ENCODE measurements at places on chromosomes 2 and 18.

DNA sequence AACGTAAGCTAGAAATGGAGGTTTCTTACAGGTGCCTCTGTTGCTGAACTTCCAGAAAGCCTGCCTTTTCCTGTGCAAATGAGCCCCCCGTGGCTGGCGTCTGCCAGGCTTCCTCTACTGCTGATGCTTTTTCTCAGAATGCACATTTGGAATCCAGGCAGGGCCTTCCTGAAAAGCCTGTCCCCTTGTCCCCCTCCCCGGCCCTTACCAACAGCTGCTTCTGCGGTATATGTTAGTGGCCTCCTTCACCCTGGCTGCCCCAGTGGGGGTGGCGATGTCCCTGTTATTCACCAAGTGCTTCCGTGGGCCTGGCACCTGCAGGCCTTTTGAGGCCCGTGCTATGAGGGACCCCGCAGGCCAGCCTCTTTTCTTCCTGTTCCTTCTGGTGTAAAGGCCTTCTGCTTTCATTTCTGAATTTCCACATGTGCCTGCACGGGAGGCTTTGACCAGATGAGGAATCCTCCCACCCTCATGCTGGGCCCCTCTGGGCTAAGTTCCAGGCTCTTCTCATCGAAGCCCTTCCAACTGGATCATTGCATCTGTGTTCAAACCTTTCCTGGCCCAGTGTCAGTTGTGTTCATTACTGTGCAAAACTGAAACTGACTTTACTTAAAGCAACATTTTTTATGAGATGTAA, 10.4 kb downstream of the CNDP2 start:
- no peak for DNase-seq

GRCh38 chr2:30359644-30360167, 87.3 kb upstream of the LCLAT1 start:
- DNase-seq, result no peak

DNA sequence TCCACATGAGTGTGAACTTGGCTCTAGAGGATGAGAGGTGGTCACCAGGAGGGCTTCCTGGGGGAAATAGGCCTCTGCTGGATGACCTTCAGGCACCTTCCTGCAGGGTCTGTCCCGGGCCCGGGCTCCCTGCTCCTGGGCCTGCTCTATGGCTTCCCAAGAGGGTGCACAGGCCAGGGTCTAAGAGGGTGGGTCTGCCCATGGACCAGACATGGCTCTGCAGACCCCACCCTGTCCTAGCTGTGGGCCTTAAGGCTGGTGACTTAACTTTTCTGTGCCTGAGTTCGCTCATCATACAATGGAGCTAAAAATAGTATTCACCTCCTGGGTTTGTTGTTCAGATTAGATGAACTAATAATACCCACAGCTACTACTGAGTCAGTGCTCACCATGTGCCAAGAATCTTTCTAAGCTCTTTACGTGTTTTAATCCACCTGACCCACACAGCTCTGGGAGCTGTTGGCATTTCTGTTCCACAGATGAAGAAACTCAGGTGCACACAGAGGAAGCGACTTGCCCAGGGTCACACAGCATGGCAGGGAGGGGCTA, 14.4 kb downstream of the INHBB start:
- no peak for DNase-seq

DNA sequence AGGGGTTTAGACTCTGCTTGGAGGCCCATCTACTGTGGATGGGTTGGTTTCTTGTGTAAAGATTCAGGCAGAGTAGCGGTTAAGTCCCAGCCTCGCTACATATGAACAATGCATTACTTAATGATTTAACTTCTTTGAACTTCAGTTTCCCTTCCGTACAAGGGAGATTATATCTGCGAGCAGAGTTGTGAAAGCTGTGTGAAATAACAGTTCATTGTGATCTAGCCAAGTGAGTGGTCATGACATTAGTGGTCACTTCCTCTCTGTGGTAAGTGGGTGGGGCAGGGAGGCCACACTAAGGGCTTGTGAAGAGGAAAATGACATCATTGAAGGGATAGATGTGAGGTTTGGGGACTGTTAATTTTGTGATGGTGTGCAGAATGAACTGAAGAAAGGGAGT, 14.1 kb upstream of the MEX3C start:
- DNase-seq, result no peak

GRCh38 chr2:69773206-69773605, 31.3 kb downstream of the ANXA4 start:
- DNase-seq, result no peak

DNA sequence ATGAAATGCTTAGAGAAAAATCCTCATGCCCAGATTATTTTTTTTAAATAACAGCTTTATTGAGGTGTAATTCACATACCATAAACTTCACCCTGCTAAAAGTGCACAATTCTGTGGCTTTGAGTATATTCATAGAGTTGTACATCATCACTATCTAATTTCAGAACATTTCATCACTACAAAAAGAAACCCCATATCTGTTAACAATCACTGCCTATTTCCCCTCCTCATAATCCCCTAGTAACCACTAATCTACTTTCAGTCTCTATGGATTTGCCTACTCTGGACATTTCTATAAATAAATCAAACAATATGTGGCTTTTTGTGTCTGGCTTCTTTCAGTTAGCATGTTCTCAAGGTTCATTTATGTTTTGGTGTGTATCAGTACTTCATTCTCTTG, 51.4 kb downstream of the OSBPL1A start:
- no peak for DNase-seq

GRCh38 chr2:239381709-239382134, 19.1 kb downstream of the HDAC4 start:
- DNase-seq, result no peak

DNA sequence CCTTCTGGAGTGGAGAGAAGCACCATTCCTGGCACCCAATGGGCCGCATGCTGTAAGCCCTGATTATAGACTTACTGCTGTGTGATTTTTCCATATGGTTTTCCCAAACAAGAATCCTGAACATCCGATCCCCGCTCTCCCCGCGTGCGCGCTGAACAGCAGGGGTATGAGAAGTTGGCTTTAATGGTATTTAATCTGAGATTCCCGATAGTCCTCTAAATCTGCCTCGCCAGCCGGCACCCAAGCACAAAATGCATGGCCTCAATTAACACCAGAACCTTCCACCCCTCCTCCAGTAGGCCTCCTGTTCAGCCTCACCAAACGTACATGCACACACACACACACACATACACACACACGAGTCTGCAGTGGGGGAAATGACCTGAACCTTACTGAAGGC, 480.3 kb downstream of the BCL11A start:
- no peak for DNase-seq

DNA sequence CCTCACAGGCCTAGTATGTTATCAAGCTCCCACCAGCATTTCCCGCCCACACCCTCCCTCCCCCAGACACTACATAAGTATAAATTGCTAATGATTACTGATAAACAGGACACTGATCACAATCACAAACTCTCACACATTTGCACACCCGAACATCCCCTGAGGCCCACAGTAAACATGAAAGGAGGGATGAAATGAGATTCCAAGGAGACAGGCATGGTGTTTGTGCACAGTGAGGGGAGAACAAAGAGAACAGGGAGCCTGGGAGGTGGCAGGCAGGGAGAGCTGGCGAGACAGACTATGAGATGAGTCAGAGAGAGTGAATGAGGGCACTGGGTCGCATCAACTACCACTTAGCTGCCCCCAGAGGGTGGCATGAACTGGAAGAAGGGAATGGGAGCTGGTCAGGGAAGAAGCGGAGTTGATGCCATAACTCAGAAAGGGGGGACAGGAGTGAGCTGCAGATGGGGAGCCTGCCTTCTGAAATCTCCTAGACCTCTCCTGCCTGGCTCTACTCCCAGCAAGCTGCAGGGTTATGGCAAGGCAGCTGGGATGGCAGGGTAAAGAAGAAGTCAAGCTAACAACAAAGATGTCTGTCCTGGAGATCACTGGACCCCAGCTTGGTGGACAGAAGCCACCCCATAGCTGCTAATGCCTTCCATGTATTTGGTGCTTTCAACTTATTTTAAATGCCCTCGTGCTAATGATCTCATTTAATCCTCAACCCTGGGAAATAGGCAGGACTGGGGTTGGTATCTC, 5.1 kb downstream of the KIF3C start:
- no peak for DNase-seq

Data from activated T-cell treated with anti-CD3 and anti-CD28 coated beads for 1 hour (primary cell).